ENCODE measurements at places on chromosomes 5 and 9. TPM values are rescaled to one million over a fixed set of nuclear protein-coding genes. Genes with fewer than 3 reads are reported as not detected.
A peak's percentile ranks its signal among the peaks of the same experiment; 100 is the strongest.

Gene SPINK7
- not detected for total RNA-seq

Gene GADD45G
- not detected for total RNA-seq

DNA sequence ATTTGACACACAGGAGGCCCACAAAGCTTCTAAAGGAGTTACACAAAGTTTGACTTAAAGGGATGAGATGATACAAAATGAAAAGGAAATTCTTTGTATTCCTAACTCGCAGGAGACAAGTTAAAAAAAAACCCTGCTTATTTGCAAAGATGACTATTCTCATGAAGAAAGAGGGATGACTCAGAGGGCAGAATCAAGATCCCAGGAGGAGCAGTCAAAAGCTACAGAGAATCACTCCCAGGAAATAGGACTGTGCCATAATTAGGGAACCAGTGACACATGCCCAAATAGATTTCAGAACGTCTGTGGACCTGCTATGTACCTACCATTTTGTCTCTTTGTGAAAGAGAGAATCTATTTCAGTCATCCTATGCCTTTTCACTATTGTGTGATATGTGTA, 103.5 kb upstream of the ARRDC3 start:
- DNase-seq = no peak

GRCh38 chr5:72268753-72269410, 51.2 kb downstream of the MRPS27 start:
- DNase-seq = peak; percentile 85

Gene WHRN
- 4.5 TPM for total RNA-seq

GRCh38 chr5:172642486-172642885, 1.4 kb downstream of the NEURL1B start:
- DNase-seq = no peak

GRCh38 chr9:97857606-97858392, 4.8 kb downstream of the FOXE1 start:
- no peak for DNase-seq

- DNase-seq = no peak
These were observed 66.0 kb downstream of the ZNF366 start for GRCh38 chr5:72441094-72441723.

DNA sequence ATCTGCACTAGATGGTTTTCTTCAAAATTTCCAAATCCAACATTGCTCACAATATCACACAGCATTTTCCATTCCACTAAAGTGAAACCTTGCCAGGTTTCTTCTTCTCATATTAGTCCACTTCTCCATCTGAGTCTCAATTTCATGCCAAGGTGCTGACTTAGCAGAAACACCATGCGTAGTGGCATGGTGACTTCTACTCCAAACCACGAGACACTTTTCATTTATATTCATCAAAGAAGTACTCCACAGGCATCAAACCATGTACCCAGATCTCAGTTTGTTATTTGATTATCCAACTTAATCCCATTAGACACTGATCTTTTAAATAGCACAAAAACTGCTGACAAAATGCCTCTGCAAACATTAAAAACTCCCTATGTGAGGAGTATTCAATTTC, 233.4 kb upstream of the ITGA1 start:
- DNase-seq = no peak

GRCh38 chr5:142767911-142768310, 2.3 kb upstream of the ARHGAP26 start:
- DNase-seq = no peak

Gene RNF183
- not detected for total RNA-seq

Gene C9orf152
- total RNA-seq = not detected

DNA sequence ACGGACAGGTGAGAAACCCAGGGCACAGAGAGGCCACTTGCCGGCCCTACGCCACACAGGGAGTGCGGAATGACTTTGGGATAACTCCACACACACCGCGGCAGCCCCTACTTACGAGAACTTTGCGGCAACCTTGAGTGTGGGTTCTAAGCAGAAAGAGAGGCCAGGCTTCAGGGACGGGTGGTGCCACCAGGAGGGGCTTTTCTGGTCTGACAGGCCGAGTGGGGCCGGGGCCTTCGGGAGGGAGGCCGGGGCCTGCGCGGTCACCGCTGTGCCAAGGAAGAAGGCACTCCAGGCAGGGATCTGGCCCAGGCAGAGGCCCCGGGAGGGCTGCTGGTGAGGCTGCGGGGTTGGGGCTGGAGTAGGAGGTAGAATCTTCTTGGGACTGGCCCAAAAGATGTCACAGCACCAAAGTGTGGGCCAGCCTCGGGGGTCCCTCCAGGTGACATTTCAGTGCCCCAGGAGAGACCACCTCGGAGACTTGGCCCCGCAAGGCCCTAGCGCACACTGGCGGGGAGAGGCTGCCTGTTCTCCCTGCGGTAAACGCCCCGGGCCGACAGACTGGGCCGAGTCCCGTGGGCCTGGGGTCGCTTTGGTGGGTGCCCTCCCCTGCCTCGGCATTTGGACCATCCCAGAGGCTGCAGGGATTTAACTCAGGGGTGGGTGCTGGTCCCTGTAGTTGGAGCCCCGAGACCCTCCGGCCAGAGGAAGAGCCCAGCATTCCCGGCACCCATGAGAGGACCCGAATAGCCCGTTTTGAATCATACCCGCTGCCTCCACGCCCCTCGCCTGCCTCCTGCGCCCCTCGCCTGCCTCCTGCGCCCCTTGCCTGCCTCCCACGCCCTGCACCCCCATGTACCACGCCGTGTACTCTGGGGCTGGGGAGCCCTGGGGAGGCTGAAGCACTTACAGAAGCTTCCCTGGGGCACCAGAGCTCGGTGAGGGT, 9.0 kb upstream of the RNU6ATAC start:
- DNase-seq = no peak

- DNase-seq = no peak
These were observed 7.0 kb downstream of the CENPP start for GRCh38 chr9:92332577-92333281.

DNA sequence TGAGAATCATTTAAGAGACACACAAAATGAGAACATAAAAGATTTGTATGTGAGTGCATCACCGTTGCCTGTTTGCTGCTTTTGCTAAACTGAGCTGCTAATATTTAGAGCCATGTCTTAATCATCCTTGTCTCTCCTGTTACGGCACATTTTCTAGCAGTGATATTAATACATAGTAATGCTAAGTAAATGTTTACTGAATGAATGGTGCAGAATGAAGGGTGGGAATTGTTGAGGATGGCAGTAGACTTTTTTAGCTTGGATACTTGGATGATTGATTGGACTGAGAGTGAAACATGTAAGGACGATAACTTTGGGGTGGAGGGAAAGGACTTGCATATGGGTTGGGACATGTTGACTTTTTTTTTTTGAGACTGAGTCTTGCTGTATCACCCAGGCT, 102.3 kb upstream of the ABCA1 start:
- no peak for DNase-seq

DNA sequence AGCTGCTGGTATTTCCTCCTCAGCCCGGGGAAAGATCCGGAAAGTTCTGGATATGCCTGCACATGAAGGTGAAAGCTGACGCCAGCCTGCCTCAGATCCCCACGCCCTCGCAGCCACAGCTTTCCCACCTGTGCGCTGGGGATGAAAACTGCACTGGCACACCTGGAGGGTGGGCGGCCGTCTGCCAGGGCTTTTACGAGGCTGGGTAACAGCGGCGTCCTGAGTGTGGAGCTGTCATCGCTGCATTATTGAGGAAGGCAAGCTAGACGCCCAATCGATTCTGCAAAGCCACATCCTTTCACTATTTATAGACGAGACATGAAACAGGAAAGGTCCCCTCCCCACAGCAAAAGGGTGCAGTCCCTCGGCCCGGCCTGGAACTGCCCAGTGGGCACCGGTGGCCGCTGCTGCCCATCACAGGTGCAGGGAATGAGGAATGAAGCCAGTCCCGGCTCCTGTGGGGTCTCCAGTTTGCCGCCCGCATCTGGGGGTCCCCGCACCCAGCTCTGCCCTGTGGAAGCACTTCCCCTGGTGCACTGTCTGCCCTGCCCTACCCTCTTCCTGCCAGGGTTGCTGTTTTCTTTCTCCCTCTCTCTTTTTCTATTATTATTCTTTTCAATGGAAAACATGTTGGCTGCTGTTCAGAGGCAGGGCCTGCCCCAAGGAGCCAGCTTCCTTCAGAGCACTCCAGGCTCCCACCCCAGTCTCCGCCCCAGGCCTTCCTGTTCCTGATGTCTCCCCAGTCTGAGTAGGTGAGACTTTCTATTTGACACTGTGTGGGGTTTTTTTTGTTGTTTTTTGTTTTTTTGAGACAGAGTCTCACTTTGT, 7.0 kb downstream of the NOTCH1 start:
- DNase-seq = no peak

DNA sequence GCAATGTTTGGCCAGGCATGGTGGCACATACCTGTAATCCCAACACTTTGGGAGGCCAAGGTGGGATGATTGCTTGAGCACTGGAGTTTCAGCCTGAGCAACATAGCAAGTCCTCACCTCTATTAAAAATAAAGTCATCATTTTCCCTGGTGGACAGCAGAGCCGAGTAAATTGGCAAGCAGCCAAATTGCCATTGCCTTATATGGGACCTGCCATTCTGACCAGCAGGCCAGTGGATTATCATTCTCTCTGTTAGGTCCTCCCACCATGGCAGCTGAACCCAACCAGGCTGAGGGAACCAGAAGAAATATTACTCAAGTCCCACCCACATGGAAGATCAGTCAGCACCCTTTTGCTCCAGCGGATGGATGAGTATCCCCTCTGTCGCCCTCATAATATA, 1829.9 kb downstream of the EFNA5 start:
- DNase-seq = no peak

- DNase-seq = no peak
These were observed 577.2 kb downstream of the MTRR start for GRCh38 chr5:8446179-8446578.

DNA sequence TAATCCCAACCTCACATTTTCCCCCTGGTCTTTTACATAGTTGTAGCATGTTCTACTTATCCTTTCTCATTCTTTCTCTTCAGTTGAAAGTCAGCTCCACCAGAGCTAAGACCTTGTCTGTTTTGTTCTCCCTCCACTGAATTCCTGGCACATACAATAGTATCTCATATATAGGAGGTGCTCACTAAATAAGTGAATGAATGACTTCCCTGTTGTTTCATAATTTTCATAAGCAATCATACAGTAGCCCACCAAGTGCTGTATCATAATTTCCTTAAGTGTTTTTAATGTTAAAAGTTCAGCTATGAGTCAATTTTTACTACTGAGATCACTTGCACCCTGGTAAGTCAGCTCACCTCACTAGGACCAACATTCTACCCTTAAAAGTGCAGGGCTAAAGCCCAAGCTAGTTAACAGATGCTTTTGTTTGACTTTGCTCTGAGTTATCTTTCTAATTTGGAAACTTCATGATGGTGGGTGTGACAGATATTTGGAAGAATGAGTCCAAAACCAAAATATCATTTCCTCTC, 27.6 kb downstream of the TMEM245 start:
- DNase-seq = no peak

GRCh38 chr9:84600739-84601138, 68.8 kb upstream of the NTRK2 start:
- no peak for DNase-seq

DNA sequence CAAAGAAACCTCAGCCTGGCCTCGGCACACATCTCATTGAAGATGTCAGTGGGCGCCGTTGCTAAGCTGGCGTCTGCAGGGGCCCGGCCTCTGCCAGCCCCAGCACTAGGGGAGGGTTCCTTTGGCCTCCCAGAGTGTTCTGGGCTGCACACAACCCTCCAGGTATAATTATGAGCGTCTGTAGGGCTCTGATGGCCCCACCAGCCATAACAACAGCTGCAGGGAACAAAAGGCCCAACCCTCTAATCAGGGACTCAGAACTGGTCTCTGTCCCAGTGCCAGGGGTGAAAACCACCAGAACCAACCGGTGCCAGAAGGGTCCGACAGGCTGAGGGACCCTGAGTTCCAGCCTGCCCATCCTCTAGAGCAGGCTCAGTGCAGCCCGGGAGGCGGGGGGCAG, 39.5 kb upstream of the SLC12A7 start:
- no peak for DNase-seq

Gene NUTM2F
- total RNA-seq = not detected

Gene TNC
- 106 TPM for total RNA-seq

Gene SEMA5A
- 39.0 TPM for total RNA-seq

GRCh38 chr9:68983522-68984424, 30.1 kb downstream of the PRKACG start:
- DNase-seq = no peak

Gene SLC6A7
- not detected for total RNA-seq

DNA sequence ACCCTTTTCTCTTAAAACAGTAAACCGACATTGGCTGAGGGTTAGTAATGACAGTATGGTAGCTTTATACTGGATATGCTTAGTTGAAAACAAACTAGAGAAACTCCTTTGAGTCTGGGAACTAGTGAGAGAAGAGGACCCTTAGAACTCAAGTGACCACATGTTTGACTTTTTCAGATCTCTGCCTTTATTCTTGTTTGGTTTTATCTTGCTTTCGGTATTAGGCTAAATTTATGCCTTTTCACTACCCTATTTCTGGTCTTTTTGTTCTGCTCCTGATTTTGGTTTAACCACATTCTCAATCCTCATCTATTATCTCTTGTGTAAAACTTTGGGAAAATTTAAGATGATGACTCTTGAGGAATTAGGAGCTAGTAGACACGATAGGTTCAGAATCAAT, 11.0 kb downstream of the SNAPC3 start:
- DNase-seq = no peak

Gene MELK
- 27.0 TPM for total RNA-seq

GRCh38 chr9:73595036-73595545, 443.4 kb downstream of the ANXA1 start:
- DNase-seq = no peak

Gene VCAN
- 90.3 TPM for total RNA-seq

Gene KIF4B
- not detected for total RNA-seq

- peak; percentile 52 for DNase-seq
These were observed 30.7 kb downstream of the NFIB start for GRCh38 chr9:14283276-14283675.

DNA sequence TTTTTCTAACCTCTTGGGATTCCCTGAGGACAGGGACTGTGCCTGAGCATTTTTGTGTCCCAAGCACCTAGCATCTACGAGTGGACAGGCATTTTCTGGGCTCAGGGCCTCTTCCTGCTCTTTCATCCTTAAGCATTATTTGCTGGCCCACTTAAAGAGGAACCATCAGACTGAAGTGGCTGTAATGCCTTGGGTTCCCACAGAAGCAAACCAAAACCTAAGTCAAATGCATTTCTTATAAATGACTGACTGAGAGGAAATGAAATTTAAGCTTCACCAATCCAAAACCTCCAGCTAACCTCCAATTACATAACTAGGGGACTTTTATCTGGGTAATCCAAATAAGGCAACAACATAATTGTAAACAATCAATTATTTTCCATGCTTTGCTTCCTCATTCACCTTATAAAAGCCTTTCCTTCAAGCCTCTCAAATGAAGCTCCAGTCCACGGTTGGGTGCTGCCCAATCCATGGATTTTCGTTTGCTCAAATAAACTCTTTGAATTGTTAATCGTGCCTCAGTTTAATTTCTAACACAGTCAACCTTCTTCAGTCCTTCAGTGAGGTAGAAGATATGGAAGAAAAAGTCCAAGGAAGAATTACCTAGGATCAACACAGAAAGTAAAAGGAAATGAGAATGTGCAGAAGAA, 25.3 kb upstream of the SLC31A2 start:
- DNase-seq = no peak

GRCh38 chr5:88159591-88159990, 109.1 kb downstream of the TMEM161B start:
- no peak for DNase-seq

All from SK-MEL-5 (cell line).